Cortex of kidney (tissue), 1 donor: ENCODE measurements at places on chromosomes 4 and X.
A peak's percentile ranks its signal among the peaks of the same experiment; 100 is the strongest.

GRCh38 chr4:156456830-156457229 is 503.2 kb upstream of the CTSO start:
- no peak for DNase-seq

GRCh38 chr4:22744478-22745062 is 51.8 kb downstream of the GBA3 start:
- no peak for DNase-seq

GRCh38 chr4:147012059-147012707 is 66.5 kb upstream of the TTC29 start:
- DNase-seq = no peak

GRCh38 chr4:187069398-187069797 is 345.7 kb upstream of the FAT1 start:
- no peak for DNase-seq

- DNase-seq = no peak
Observed at GRCh38 chrX:79336869-79337815, 30.0 kb downstream of the ITM2A start.

- DNase-seq = no peak
Observed at GRCh38 chr4:71251261-71251660, 87.6 kb upstream of the SLC4A4 start.

DNA sequence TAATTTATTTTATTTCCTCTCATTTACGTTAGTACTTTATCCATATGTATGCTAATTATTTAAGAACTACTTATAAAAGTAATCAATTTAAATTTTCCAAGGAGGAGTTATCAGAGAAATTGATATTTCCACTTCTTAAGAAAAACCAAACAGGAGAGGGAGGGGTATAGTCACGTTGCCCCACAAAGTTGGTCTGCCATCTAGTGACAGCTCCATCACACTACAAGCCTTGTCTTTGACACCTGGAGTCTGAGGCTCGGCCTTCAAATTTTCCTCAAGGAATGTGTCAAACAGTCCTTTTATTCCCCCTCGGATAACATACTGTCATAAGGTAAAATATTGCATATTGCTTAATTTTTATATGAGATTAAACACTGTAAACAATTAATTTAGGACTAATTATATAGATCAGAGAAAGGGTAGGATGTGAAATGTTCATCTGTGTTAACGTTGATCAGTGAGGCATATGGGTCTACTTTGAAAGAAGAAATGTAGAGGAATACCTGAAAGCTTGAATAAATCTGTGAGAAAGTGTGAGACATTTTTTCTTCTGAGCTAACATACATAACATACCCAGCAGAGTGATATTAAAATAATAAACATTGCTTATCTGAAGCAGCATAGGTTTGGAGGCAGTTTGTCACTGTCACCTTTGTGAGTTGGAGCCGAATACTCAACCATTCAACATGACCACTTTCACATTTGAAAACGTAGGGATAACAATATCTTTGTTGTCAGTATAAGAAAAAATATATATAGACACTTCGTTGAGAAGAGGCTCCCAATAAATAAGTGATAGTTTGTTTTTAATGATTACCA is 114.4 kb downstream of the GLRA3 start:
- no peak for DNase-seq

- DNase-seq = no peak
Observed at GRCh38 chr4:89582756-89583505, 254.0 kb downstream of the SNCA start.

DNA sequence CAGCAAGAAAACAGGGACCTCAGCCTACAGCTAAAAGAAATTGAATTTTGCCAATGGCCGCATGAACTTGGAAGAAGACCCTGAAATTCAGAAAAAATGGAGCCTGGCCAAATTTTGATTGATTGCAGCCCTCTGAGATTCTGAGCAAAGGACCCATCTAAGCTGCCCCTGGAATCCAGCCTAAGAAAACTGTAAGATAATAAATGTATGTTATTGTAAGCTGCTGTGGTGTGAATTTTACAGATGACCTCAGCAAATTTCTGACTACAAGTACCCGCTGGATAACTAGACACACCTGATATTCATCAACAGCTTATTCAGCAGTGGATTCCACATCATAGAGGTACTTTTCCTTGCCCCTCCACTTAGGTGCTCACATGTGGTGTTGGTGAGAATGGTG is 119.5 kb upstream of the EPHA5 start:
- no peak for DNase-seq

DNA sequence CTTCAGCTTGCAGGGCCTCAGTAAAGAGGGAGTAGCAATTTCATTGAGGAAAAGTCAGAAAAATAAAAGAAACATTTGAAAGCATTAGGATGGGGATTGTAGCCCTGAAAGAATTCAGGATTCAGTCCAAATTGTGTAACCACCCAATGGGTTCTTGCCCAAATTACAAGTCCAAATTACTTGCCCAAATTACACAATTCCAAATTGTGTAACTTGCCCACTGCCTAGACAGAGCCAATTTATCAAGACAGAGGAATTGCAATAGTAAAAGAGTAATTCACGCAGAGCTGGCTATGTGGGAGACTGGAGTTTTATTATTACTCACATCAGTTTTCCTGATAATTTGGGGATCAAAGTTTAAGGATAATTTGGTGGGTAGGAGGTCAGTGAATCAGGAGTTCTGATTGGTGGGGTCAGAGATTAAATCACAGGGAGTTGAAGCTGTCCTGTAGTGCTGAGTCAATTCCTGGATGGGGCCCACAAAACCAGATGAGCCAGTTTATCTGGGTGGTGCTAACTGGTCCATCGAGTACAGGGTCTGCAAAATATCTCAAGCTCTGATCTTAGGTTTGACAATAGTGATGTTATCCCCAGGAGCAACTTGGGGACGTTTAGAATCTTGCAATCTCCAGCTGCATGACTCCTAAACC is 18.1 kb upstream of the PAGE5 start:
- DNase-seq = no peak

GRCh38 chr4:54842226-54842625 is 184.5 kb downstream of the KIT start:
- DNase-seq = no peak

- DNase-seq = peak; percentile 5
Observed at GRCh38 chrX:44871931-44872820, 812 bp upstream of the KDM6A start.

DNA sequence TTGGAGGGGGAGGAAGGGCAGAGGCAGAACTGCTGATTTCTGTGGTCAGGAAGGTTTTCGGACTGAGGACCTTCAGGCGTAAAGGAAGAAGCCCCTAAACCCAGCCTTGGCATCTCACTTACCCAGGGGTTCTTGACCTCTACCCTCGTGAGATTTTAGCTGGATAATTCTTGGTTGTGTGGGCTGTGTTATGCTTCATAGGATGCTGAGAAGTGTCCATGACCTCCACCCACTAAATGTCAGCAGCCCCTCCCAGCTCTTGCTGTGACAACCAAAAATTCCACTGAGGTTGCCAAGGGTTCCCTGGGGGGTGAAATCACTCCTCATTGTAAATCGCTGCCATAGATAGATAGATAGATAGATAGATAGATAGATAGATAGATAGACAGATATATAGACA is 5.8 kb upstream of the CRLF2 start:
- DNase-seq = no peak

- DNase-seq = no peak
Observed at GRCh38 chr4:104735174-104735573, 240.5 kb upstream of the CXXC4 start.

DNA sequence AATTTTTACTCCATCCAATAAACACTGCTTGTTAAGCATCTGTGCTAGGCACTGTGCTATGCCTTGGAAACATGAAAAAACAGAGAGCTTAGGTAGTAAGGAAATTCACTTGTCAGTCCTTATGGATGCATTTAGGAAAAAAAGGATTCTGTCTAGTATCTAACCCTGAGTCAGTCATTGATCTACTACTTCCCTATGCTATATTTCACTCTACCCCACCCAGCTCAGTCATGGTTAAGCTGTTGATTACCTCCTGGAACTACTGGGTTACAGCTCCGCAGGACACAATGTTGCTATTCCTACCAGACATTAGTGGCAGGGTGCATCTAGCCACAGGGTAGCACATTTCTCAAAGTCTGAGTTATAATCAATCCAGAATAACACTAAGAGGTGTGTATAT is 2.9 kb upstream of the USP53 start:
- no peak for DNase-seq

DNA sequence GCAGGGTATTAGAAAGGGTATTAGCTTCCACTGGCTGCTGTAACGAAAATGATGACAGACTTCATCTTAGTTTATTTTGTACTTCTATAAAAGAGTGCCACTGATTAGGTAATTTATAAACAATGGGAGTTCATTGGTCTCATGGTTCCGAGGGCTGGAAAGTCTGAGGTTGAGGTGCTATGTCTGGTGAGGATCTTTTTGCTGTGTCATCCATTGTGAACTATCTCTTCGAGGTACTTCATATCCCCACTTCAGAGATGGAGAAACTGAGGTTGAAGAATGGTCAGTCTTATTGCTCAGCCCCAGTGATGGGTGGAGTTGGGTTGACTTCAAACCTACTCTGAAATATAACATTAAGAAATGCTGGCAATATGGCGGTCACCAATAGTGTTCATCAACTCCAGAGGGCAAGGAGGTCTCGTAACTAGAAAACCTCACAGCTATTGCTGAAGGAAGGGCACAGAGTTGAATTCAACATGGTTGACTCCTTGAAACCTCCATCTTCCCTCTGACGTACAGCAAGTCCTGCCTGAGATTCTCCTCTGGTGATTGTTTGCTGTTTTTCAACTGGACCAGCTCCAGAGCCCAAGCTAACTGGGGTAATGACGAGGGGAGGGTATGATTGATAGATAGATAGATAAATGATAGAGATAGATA is 53.6 kb upstream of the SHOX start:
- DNase-seq = no peak

- no peak for DNase-seq
Observed at GRCh38 chr4:72661830-72662229, 92.8 kb upstream of the ADAMTS3 start.

DNA sequence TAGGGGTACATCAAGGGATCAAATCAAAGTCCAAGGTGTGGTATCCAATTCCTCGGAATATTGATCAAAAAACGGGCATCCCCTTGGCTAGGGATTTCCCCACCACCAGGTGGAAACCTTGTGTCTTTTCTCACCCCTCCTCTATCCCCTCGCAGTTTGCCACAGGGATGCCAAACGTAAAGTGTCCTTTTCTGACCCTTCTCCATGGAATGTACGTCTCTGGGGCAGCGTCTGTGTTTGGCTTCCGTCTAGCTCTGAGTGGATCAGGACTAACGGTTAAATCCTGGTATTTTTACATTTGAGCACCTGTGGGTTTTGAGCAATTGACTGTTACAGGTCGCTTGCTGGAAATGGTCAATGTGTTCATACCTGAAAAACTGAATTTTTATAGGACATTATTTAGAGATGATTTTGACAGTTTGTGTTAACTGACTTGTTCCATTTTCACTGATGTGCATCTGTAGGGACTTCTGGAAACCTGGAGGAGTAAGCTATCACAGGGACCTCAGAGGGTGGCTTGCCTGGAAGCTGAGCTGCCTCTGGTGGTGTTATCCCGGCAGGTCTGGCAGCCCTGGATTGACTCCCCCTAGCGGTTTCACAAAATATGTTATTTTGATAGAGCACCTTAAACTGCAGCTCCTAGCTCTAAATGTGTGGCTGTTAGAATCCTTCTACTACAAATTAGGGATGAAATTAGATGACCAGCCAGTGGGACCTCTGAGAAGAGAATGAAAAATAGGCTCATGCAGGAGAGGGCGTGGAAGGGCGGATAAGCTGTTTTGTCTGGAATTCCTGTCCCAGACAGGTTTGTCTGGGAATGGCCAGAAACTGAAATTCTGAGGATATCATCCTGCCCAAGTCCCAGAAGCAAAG is 8.8 kb upstream of the MGST2 start:
- DNase-seq = no peak

- DNase-seq = no peak
Observed at GRCh38 chr4:42638993-42639392, 17.9 kb downstream of the ATP8A1 start.

DNA sequence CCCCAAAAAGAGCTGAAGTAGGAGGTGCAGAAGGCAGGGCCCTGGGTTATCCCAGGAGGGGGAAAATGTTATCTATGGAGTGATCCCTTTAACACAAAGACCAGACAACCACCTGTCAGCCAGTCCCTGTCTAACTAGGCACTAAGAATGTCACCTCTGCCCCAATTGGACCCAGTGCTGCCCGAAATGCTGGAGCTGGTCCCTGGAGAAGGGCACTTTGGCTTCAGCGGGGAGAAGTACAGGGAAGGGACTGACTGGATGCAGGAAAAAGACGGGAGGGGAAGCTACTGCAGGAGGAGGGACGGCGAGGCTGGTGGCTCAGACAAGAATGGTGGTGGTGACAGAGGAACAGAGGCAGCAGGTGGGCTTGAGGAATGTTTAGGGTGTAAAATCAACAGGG is 17.3 kb downstream of the PHKA2 start:
- no peak for DNase-seq

GRCh38 chrX:28981952-28982351 is 394.7 kb downstream of the IL1RAPL1 start:
- no peak for DNase-seq

DNA sequence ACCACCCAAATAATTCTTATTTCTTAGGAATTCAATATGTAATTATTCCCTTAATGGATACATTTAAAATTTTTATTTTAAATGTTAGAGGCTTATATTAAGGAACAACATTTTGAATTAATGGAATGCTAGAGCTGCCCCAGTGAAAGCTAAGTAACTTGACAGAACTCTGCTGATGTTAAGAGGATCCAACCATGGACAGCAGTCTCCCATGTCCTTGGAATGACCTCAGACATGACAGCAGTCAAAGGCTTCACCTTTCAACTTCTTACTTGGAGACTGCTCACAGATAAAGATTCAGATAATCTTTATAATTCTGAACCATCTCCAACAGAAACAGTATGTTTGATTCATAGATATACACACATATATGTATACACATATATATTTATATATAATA is 17.2 kb downstream of the PDLIM3 start:
- DNase-seq = no peak

- DNase-seq = no peak
Observed at GRCh38 chrX:123121241-123121640, 62.8 kb upstream of the GRIA3 start.

DNA sequence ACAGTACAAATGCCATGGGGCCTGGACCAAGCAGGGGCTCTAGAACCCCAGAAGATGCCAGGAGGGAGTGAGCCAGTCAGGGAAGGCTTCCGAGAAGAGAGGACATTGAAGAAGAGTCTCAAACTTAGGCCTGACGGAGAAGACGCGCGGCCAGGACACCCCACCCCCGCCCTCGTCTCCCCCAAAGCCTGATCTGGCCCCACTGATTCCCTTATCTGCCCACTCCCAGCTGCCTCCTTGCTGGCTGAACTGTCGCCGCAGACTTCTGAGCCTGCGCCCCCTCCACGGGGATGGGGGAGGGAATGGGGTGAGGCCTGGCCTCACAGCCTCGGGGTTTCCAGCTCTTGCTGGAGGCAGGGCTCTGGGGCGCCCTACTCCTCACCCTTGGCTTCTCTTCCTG is 3.6 kb upstream of the GATA1 start:
- DNase-seq = no peak

- DNase-seq = no peak
Observed at GRCh38 chr4:40212674-40213527, 16.1 kb downstream of the RHOH start.

GRCh38 chr4:99894998-99895397 is 771 bp upstream of the LAMTOR3 start:
- no peak for DNase-seq

GRCh38 chr4:147840838-147841738 is 109.2 kb downstream of the ARHGAP10 start:
- DNase-seq = no peak
